Cortex of kidney (tissue), 1 donor: ENCODE measurements at places on chromosomes 6 and 20.

GRCh38 chr6:168103050-168103830 lies 24.2 kb upstream of the FRMD1 start:
- DNase-seq, result no peak

GRCh38 chr20:17533396-17533795 lies 2.2 kb upstream of the BFSP1 start:
- DNase-seq, result no peak

- DNase-seq, result no peak
Measured at GRCh38 chr20:60092729-60093128, 134.5 kb downstream of the CDH26 start.

- DNase-seq, result no peak
Measured at GRCh38 chr20:52841003-52841402, 131.2 kb upstream of the TSHZ2 start.

- no peak for DNase-seq
Measured at GRCh38 chr20:16864069-16864468, 115.9 kb downstream of the OTOR start.

- DNase-seq, result no peak
Measured at GRCh38 chr6:38413102-38413800, 226.5 kb downstream of the BTBD9 start.

GRCh38 chr20:19786311-19786710 lies 28.3 kb downstream of the RIN2 start:
- no peak for DNase-seq

DNA sequence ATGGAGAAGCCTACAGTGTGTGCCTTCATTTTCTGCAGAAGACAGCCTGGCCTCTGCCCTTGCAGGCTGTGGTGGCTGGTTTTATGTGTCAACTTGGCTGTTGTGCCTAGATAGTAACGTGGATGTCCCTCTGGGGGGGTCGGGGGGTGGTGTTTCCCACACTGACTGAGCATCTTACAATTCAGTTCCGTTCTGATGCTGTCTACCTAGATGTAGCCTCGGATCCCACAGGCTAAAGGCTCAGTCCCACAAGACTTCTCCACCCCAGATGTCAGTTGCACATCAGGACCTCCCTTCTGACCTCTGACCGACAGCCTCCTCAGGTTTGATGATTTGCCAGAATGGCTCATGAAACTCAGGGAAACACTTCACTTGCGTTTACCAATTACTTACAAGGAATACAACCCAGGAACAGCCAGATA lies 4.4 kb downstream of the PYGB start:
- no peak for DNase-seq

GRCh38 chr20:41011551-41012067 lies 17.0 kb upstream of the TOP1 start:
- no peak for DNase-seq

GRCh38 chr6:41702771-41703494 lies 32.5 kb downstream of the TFEB start:
- no peak for DNase-seq

DNA sequence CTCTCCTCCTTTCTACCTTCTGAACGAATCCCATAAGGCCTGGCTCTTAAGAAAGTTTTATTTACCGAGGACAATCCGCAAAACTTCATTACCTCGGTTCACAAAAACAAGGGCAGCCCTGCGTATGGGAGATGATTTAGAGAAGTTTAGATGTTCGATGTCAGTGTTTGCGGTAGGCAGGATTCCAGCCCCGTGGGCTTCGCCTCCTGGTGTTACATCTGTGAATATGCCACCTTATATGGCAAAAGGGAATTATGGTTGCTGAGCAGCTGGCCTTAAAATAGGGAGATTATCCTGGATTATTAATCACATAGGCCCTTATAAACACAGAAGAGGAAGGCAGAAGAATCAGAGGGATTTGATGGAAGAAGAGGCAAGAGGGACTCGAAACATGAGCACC lies 21.1 kb downstream of the BMP6 start:
- DNase-seq, result no peak

GRCh38 chr6:55494411-55494810 lies 84.6 kb downstream of the HMGCLL1 start:
- DNase-seq, result no peak

- DNase-seq, result no peak
Measured at GRCh38 chr20:42130810-42131596, 512.8 kb upstream of the CHD6 start.
